ENCODE measurements at places on chromosomes 2 and 18.

DNA sequence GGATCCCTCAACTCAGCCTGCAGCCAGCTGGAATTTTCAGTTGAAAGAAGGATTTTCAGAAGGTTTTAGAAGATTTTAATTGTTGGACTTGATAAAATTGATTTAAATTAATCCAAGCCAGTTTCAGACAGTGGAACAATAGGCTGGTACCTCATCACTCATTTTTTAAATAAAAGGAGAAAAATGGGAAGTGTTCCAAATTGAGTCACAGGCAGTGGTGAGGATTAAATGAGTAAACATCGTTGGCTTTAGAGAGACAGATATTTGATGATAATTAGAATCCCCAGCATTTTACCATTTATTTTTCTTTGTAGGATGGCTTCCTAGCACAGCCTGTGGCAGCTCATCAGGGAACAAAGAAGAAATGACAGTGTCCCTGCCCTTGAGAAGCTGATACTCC, 7.4 kb downstream of the CXCR4 start:
- no peak for DNase-seq

GRCh38 chr2:30218338-30218713, 13.0 kb upstream of the LBH start:
- no peak for DNase-seq

DNA sequence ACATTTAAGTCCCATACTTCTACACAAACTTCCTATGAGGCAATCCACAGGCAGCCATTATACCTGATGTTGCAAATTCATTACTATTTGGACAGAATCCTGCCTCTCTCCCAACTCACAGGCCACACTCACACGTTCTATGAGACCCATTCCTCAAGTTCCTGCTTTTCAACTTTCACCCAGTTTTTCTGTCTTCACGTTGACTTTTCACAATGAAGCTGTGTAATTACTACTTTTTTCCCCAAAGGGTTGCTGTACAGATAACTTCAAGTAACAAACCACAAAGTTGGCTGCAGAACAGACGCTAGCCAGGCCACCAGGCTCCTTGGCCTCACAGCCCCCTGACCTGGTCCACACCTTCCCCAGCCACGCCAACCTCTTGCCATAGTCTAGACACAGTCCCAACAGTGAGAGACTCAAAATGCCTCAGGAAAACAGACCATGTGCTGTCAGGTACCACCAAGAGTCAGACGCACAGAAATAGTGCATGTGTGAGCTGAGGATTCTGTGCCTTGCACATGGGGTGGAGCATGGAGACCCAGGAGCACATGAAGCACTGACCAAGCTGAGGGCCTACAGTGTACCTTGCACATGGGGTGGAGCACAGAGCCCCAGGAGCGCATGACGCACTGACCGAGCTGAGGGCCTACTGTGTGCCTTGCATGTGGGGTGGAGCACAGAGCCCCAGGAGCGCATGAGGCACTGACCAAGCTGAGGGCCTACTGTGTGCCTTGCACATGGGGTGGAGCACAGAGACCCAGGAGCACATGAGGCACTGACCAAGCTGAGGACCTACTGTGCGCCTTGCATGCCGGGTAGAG, 61.0 kb downstream of the EIPR1 start:
- no peak for DNase-seq

GRCh38 chr2:226483745-226484619, 315.6 kb downstream of the IRS1 start:
- DNase-seq = no peak

- DNase-seq = no peak
These were observed 43.3 kb upstream of the SETBP1 start for GRCh38 chr18:44637210-44638033.

DNA sequence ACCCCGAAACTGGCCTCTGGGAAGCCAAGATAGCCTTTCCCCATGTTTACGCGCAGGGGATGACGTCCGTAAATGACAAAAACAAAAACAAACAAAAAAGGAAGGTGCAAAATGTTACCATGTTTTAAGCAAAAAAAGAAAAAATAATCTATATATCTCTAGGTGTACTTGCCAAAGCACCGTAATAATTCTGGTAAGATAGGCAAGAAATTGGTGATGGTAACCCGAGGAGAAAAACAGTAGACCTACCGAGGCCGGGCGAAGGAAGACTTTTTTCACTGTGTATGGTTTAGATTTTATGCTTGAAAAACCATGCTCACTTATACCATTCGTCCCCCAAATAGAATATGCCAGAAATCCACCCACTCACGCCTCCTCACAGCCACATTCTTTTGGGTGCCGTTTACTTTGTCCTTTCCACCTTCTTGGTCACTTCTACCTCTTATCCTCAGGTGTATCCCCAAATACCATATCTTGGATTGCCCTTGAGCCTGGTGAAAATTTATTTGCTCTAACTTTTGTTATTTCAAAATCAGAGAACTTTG, 8.0 kb downstream of the GATA6 start:
- DNase-seq = no peak

All from activated CD8-positive, alpha-beta memory T cell treated with anti-CD3 and anti-CD28 coated beads, Interleukin-2, amount 50 U/mL, for 4 hours (primary cell).